ENCODE measurements at places on chromosomes 6 and 20. TPM values are rescaled to one million over a fixed set of nuclear protein-coding genes. Genes with fewer than 3 reads are reported as not detected.

The CLVS2 gene
- not detected for total RNA-seq

DNA sequence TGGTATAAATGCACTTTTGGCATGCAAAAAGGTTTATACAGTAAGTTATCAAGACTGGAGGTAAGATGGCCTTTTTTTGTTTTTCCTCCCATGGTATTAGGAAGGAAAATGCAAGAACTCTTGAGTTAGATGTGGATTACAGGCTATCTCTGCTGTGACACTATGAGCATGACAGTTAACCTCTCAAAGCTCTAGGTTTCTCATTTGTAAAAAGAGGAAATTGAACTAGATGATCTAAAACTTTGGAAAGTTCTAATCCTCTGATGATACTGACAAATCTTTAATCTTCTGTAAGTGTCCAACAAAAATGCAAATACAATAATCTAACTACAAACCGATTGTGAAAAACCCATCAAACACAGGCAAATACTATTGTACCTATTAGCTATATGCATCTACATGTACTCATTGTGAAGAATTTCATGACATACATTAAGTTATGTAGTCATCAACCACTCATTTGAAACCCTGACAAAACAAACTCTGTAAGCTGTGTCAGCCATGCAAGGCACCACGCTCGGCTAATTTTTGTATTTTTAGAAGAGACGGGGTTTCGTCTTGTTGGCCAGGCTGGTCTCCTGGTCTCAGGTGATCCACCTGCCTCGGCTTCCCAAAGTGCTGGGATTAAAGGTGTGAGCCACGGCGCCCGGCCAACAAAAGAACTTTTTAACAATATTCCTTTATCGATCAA lies 4.2 kb downstream of the CDK19 start:
- no peak for DNase-seq

The TAGAP gene
- total RNA-seq, result 245 TPM

- DNase-seq, result no peak
These were observed 123.0 kb downstream of the SOBP start for GRCh38 chr6:107612762-107613415.

GRCh38 chr20:47050996-47051395 lies 156.4 kb downstream of the EYA2 start:
- DNase-seq, result no peak

The SLC26A8 gene
- not detected for total RNA-seq

The TFAP2D gene
- not detected for total RNA-seq

The LAMA4 gene
- total RNA-seq, result not detected

- no peak for DNase-seq
These were observed 77.2 kb downstream of the PTPN1 start for GRCh38 chr20:50587291-50587961.

DNA sequence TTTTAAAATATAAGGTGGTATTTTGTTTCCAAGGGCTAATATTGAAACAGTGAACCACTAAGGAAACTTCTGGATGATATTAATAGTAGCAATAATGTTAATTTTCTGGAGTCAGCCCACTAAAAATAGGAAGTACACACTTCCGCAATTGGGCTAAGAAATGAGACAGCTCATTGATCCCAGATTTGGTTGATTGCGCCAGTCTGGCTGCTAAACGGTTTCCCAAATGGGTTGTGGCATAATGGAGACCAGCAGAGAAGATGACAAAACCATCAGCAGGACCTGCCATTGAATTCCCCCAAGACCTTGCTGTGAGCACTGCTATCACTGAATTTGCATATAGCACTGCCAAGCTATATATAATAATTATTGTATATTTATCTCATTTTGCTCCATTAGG lies 71.2 kb upstream of the SGK1 start:
- no peak for DNase-seq

DNA sequence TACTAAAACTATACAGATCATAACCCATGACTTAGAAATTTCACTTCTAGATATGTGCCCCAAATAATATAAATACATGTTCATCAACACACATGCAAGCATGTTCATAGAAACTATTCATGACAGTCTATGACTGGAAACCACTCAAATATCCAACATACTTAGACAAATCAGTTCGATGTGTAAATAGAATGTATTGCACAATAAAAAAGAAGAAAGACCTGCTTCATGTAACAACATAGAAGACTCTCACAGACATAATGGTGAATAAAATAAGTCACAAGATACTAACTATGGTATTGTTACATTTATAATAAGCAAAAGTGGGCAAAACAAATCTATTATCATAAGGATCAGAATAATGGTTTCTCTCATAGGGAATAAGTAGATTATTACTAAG lies 163.5 kb upstream of the THBS2 start:
- no peak for DNase-seq

DNA sequence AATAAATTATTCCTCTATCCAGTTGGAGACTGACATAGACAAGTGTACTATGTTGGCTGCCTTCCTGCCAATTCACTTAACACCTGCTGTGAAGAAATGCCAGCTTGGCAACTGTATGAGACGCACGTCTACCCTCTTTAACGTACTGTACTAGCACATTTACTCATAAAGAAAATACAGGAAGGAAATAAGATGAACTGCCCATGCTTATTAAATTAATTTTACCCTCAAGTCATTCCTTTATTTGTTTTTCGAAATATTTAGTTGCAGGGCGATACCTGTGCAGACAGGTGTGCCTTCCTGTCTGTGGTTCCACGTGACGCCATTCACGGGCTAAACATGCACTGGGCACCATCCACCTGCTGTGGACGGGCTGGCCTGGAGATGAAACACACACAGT lies 52.0 kb downstream of the PSMG4 start:
- DNase-seq, result no peak

DNA sequence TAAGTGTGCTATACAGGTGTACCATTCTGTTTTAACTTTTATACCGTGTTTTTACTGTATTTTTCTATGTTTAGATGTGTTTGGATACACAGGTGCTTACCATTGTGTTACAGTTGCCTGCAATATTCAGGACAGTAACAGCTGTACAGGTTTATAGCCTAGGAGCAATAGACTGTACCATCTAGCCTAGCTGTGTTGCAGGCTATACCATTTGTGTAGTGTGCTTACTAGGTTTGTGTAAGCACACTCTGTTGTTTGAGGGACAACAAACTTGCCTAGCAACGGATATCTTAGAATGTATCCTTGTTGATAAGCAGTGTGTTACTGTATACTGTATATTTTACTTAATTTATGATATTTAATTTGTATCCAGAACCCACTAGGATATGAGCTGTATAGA lies 35.2 kb downstream of the ADGB start:
- no peak for DNase-seq

- no peak for DNase-seq
These were observed 3.1 kb downstream of the BMP6 start for GRCh38 chr6:7728855-7729590.

The ARHGAP18 gene
- 3.8 TPM for total RNA-seq

GRCh38 chr6:117417851-117418250 lies 7.9 kb downstream of the ROS1 start:
- DNase-seq, result no peak

DNA sequence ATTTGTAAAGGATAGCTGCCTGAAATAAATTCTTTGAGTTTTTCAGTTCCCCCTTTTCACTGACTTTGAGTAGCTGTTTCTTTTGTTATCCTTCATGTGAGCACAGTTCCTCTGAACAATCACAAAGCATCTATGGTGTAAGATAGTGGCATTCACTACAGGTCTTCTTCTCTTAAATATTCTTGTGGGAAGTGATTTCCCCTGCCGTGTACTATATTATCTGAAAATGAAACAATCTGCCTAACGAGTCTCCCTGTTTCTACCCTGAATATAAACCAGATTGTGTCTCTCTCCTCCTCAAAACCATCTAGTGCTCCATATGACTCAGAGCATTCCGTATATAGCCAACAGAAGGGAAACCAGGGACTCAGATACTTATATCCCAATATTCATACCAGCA lies 380.1 kb upstream of the SOX4 start:
- no peak for DNase-seq

The MUCL3 gene
- total RNA-seq, result not detected

GRCh38 chr6:53358440-53359094 lies 9.8 kb upstream of the ELOVL5 start:
- no peak for DNase-seq

The CCR6 gene
- total RNA-seq, result not detected

GRCh38 chr20:50380697-50381040 lies 129.5 kb upstream of the PTPN1 start:
- DNase-seq, result no peak

DNA sequence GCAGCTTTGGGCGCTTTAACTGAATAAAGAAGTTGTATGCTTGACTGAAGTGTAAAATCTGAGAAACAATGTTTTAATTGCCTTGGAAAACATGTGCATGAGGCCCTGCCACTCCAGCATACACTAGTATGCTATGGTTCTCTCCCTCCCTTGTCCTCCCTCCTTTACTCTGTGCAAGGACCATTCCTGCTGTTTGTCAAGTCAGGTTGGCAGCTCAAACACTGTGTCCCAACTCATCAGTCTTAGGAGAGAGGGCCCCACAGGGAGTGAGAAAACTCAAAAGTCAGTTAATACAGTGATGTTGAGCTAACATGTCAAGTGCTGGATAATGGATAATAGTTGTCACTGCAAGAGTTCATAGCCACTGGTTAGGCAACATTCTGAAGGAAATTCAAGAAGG lies 543.6 kb downstream of the GRIK2 start:
- DNase-seq, result no peak

DNA sequence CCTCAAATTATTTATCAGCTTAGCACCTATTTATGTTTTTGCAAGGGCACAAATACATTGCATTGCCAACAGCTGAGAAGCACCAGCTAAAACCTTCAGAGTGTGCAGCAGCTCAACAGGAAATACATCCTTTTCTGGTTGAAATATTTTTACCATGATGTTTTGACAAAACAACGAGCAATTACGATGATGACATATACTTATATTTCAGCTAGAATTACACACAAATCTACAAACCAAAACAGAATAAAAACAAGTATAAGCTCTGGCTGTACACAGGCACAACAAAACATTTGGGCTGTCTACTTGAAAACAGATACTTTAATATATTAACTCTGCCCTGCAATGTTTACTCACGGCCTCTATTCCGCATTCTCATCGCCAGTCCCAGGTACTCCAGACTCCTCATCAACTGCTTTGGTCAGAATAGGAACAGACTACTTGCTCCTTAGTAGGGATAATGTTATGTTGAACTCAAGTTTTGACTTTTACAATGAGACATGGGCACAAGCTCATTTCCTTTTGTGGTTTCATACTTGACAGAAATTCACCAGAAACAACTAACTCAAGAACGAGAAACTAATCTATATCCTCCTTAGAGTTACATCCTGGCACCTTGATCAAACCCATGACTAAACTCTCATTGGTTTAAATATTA lies 377.6 kb downstream of the ESR1 start:
- DNase-seq, result peak; percentile 10

The ADAM33 gene
- total RNA-seq, result not detected

DNA sequence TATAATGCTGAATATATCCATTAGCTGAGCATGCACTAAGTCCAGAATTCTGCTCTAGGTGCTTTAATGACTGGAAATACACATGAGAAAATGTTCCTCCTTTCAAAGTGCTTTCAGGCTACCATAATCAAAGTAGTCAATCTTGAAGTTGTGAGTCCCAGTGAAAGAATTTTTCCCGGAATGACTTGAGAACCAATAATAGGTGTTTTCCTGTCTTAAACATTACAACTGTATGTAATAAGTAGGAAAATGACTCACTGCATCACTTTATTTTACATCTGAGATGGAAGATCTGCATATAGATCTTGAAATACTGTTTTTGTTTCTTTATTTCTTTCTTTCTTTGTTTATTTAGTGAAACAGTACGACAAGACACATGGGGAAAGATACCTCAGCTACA lies 437.4 kb upstream of the JAG1 start:
- no peak for DNase-seq

The JPH2 gene
- total RNA-seq, result not detected

GRCh38 chr20:8678098-8678776 lies 390.6 kb upstream of the PLCB4 start:
- no peak for DNase-seq

DNA sequence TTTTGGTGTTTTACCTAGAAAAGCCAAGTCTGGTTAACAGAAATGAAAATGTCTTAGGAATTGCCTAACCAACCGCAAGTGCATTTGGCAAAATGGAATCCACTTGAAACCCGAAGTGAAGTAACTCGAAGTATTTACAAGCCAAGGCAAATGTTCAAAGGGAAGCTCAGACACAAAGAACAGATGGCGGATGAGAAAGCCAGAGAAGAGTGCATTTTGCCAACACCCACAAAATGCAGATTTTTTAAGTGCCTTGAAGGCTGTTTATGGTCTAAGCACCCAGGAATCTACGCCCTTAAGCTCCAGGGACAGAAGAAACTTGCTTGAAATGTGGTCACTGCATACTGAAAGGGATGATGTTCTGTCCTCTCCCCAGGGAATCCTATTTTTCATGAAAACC lies 70.0 kb upstream of the TBXT start:
- DNase-seq, result no peak

- DNase-seq, result no peak
These were observed 34.4 kb downstream of the RRBP1 start for GRCh38 chr20:17647391-17648314.

GRCh38 chr20:37297066-37297736 lies 7.7 kb downstream of the MANBAL start:
- DNase-seq, result no peak

The PRKN gene
- total RNA-seq, result not detected

GRCh38 chr6:38634518-38634917 lies 5.2 kb downstream of the BTBD9 start:
- no peak for DNase-seq

DNA sequence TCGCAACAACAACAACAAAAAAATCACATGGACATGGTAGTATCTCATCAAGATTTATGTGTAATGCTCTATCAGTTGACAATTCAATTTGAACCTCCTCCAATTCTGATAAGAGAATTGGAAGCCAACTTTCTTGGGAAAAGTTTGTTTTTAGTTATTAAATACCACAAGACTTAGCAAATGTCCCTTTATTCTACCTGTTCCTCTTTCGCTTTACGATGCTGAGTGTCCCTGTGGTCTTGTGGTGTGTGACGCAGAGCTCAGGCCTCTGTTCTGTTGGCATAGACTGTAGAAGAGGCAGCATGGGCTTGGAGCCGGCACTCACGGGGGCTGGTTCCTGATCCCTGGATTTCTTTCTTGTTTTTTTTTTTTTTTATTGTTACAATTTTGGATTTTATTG lies 76.7 kb downstream of the PSMB1 start:
- DNase-seq, result no peak

- DNase-seq, result no peak
These were observed 96.7 kb upstream of the BMP5 start for GRCh38 chr6:55972091-55972490.

DNA sequence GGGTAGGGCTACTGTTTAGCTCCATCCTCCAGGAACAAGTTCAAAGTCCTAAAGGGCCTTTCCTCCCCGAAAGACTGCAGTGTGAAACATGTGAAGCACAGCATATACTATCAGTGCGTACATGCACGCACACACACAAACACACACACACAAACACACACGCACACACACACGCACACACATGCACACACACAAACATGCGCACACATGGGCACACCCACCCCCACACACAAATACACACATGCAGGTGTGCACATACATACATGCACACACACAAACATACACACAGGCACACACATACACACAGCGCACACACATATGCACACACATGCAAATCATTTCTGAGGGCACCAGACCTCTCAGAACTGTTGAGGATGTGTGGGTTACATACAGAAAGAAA lies 382.0 kb upstream of the CDH4 start:
- DNase-seq, result no peak

The PCK1 gene
- not detected for total RNA-seq

GRCh38 chr6:169424821-169425240 lies 171.2 kb upstream of the THBS2 start:
- DNase-seq, result no peak

- no peak for DNase-seq
These were observed 34.9 kb downstream of the PPP1R3G start for GRCh38 chr6:5120011-5120410.

Measured in activated T-helper 1 cell treated with anti-CD3 and anti-CD28 coated beads, Interleukin-12 subunit alpha, Interleukin-12 subunit beta, Interleukin-2, Interleukin-4 antibody, amounts not matched to agents 30 ng/mL and 10 ng/mL and 1 ng/mL, durations not matched to agents 14 hours and 24 hours and 36 hours (primary cell).